Hematopoietic multipotent progenitor cell treated with erythropoietin and hydrocortisone succinate and interleukin-3 and kit ligand, for 8 days (in vitro differentiated cells): ENCODE measurements at places on chromosomes 13 and 19.

GRCh38 chr13:22427066-22427465, 753.7 kb upstream of the SGCG start:
- no peak for DNase-seq

DNA sequence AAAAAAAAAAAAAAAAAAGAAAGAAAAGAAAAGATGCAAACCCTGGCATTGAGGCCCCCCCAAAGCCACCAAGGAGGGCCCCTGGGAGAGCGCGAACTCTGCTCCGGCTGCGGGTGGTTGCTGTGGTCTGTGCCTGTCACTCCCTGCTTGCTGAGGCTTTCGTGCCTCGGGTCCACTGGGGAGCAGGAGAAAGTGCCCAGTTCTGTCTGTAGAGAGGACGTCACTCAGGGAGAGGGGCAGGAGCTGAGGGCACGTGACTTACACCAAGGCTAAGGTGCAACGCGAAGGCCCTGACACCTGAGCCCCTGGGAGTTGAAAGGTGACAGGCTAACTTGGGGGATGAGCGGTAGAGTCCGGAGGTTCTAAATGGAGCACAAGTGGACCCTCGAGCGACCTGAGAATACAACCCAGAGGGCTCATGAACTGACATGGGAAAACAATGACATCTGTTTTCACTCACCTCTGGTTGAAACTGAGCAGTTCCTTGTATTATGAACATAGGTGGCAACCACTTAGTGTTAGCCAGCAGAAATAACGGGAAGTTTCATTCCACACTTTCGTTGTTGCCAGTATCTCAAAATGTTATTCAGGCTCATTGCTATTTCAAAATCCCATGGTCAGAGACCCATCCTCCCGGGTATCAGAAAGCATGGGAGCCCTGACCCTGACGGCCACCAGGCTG, 69.2 kb upstream of the TM9SF2 start:
- DNase-seq = no peak

GRCh38 chr13:80336370-80336769, 4.6 kb downstream of the SPRY2 start:
- DNase-seq = no peak

GRCh38 chr13:69704311-69704710, 403.3 kb upstream of the ATXN8OS start:
- DNase-seq = no peak

GRCh38 chr13:28056426-28056825, 44.0 kb downstream of the FLT3 start:
- DNase-seq = no peak

GRCh38 chr13:43988302-43988701, 108.6 kb downstream of the LACC1 start:
- no peak for DNase-seq

- no peak for DNase-seq
These were observed 157.2 kb downstream of the B3GLCT start for GRCh38 chr13:31356991-31357390.

- DNase-seq = no peak
These were observed 68.1 kb upstream of the SLC10A2 start for GRCh38 chr13:103134271-103134670.

- DNase-seq = no peak
These were observed 12.3 kb downstream of the RBM26 start for GRCh38 chr13:79393564-79394249.

DNA sequence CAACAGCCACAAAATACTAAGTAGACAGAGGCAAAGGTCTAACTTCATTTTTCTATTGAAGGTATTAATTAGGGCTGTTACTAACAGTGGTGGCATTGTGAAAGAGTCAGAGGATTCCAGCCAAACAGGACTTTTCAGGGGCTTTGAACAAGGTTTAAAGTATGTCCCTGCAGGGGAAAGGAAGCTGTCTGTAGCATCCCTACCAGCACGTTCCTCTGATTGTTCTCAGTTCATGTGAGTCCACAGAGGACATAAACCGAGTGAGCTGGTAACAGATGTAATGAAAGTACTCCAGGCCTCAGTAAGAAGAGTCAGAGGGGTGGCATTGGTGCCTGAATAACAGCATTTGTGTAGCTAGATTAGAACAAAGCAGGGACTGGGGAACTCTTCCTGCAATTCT, 15.3 kb upstream of the SPATA13 start:
- no peak for DNase-seq

DNA sequence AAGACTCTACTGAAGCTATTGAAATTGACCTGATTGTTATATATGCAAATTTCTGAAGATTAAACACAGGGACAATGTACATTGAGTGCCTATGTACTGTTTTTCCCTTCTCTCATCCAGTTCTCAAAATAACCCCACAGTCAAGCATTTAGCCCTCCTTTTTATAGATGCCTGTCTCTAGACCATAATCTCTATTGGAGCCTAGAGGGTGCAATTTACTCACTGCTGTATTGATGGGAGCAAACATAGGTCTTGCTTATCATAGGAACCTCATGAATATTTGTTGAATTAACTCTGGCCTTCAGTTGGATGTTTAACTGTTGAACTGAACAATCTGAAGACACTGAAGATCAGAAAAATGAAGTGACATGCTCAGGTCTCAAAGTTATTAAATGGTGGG, 183.0 kb downstream of the RFC3 start:
- DNase-seq = no peak

DNA sequence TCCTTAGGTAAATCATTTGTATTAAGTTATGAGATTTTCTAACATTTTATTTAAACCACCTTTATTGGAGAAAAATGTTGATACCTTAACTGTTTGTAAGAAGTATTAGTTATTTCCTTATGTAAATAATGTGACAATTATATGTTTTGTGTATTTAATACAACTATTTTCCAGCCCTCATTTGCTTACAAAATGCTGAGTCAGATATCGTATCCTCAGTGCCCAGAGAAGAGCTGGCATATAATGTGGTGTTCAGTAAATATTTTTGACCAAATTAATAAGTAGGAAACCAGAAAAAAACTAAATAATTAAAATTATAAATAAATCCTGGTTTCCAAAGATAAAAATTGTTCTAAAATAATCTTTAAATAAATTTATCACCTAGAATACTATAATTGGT, 140.2 kb upstream of the PCDH17 start:
- DNase-seq = no peak

DNA sequence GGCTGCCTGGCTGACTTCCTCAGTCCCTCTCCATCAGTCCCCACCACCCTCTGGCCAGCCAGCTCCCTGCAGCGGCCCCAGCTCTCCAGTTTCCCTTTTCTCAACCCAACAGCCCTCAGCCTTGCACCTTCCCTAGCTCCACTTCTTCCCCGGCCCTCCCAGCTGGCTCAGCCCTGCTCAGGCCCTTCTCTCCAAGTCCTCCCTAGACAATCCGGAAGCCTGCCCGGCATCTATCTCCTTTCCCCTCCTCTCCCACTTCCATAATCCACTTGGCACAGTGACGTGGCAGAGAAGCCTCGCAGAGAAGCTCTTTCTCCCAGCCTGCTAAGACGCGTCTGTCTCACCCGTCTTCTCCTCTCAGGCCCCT, 1.1 kb downstream of the UBXN6 start:
- DNase-seq = peak; percentile 38

- DNase-seq = no peak
These were observed 20.6 kb upstream of the UQCRFS1 start for GRCh38 chr19:29233591-29233990.

DNA sequence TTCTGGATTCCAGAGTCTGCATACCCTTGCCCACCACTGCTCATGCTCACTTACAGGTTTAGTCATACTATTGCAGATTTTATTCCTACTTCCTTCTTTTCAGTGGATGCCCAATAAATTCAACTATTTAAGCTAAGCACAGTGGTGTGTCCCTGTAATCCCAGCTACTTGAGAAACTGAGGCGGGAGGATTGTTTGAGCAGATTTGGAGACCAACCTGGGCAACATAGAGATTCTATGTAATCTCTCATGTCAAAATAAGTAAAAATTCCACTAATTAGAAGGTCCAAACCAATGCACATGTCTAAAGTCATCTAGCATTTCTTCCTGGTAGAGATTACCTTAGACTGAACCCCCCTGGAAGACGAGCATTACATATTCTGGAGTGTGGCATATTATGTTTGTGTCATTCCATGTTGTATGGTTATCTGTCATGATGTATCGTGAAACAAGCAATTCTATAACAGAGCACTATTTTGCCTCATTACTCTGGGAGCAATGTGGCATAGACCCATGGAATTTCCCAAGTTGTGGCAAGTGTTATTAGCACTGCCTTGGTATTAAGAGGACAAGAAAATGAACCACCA, 8.3 kb downstream of the HMGB1 start:
- DNase-seq = peak; percentile 27

DNA sequence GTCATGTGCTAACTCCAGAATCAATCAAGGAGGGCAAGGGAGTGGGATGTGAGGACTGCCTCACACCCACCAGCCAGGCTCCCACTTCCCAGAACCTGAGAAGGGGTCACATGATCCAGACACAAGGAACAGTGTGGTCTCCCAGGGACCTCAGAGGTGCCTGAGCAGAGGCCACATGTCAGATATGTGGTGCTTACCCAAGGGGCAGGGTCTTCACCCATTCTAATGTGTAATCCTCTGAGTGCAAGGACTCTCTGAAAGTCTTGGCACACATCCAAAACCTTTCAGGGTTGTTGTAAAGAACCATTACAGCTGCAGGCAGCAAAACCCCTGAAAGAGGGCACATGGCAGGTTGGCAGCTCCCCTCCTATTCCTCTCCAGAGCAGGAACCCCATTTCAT, 656.6 kb downstream of the UQCRFS1 start:
- no peak for DNase-seq

DNA sequence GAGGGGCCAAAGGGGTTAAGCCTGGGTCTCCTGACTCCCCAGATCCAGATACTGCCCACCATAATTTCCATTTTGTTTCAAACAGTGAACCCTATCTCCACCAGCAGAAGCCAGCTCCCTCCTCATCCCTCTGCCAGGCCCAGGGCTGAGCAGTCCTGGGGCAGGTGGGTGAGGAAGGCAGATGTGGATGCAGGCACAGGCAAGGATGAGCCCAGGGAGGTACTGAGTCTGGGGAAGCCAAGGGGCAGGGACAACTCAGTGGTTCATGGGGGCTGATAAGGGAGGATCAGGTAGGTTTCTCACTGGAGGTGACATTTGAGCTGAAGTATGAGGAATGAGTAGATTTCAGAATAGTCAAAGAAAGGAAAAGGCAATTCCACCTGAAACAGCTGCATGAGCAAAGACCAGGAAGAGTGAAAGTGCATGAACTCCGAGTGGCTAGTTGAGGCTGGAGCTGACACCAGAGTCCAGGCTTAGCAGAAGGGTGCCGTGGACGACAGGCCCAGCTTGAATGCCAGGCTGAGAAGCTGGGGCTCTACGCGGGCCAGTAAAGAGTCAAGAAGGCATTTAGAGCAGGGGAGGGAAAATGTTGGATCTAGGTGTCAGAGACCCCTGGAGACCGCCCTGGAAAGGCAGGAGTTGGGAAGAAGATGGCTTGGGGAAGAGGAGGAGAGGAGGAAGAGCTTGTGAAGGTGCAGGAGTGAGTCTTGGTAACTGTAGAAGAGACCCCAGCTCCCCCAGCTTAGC, 10.3 kb downstream of the CIC start:
- DNase-seq = no peak

- peak; percentile 95 for DNase-seq
These were observed 18.3 kb downstream of the ARID3A start for GRCh38 chr19:944171-944567.

- no peak for DNase-seq
These were observed 112.1 kb upstream of the SOX1 start for GRCh38 chr13:111954661-111955411.

GRCh38 chr19:14031719-14032480, at the start of gene IL27RA:
Gene IL27RA (plus strand): TSS chr19:14031762. CDS start chr19:14031873, 111 bp downstream.
- DNase-seq = peak; percentile 77

- no peak for DNase-seq
These were observed 12.6 kb downstream of the ZNF528 start for GRCh38 chr19:52410276-52410675.

DNA sequence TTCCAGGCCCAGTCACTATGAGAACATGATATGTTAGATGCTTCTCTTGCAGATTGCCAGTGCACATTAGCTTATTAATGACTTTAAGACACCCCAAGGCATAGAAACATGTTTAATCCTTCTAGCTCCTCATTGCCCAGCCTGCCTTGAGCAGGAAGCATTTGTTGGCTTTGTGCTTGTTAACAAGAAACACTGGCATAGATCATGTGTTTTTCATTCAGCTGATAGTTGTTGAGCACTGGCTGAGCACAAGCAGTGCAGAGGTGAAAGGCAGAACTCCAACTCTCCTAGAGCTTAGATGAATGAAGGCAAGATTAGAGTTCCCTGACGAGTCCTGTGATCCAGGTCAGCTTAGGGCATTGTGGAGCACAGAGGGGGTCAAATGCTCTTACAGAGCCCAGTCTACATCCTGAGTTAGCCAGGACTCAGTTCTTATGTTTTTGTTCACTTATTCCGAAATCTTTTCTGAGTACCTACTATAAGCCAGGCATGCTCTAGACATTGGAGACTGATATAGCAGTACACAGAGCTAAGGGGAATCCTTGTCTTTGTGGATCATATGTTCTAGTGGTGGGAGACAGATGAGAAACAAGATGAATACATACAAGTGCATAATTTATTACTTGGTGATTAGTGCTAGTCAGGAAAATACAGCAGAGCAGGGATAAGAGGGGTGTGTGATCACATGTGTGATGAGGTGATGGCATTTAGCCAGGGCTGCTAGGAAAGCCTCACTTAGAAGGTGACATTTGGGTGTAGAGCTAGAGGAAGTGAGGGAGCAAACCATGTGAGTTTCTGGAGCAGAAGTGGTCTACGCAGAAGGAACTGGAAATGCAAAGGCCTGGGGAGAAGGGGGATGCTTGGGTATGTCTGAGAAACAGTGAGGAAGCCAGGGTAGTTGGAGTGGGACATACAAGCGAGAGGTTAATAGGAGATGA, 101.2 kb downstream of the WASF3 start:
- DNase-seq = peak; percentile 6

GRCh38 chr13:110324026-110324749, 17.1 kb downstream of the COL4A2 start:
- no peak for DNase-seq
